Glutamatergic neuron (in vitro differentiated cells): ENCODE measurements at places on chromosomes 16 and 17. TPM values are rescaled to one million over a fixed set of nuclear protein-coding genes. Genes with fewer than 3 reads are reported as not detected.

PABPN1L gene
- total RNA-seq: 3.9 TPM

- DNase-seq: no peak
These were observed 58.8 kb upstream of the MAF start for GRCh38 chr16:79659344-79659743.

DNA sequence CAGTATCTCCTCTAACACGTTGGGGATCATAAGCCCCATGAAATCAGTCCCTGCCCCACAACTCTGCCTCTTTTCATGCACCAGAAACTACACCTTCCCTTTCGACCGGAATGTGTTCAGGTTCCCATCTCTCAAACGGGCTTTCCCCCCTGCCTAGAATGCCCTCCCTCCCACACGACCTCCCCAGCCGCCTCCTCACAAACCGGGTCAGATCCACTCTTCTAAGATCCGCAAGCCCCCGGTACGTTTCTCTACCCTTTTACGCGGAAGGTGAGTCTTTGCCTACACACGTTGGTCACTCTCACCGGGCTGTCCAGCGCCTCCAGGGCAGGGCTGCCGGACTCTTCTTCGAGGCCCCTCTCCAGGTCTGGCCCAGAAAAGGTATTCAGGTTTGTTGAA lies 708 bp downstream of the DHX33 start:
- no peak for DNase-seq

DNA sequence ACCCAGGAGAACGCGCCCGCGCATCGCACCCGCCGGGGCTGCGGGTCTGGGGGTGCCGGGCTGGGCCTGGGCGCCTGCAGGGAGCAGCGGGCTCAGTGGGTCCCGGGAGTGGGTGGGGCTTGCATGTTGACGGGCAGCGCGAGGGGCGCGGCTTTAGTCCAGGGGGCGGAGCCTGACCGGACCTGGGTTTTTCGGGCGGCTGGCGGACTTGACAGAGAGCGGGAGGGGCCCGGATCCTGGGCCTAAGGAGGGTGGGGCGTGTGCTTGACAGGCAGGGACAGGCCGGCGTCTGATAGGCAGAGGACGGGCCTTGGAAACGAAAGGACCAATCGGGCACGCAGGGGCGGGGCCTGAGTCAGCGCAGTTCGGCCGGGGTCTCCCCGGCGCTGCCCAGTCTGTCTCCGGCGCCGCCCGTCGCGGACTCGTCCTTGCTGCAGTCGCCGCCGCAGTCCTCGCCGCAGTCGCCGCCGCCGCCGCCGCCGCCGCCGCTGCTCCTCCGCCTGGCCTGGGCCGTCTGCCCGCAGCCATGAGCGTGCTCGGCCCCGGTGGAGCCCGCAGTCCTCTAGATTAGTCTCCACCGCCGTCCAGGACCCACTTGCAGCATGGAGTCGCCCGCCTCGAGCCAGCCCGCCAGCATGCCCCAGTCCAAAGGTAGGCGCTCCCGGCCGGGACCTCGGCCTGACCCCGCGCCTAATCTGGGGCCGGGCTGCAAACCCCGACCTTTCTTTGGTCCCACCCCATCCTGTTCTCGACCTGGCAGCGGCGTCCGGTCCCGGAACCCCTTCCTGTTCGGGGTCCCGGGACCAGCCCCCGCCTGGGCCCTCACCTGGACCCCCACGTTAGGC lies at the start of gene MAP2K3:
MAP2K3 (plus strand) TSS at position 393 of the 845 bp plus-strand sequence; CDS start at position 603, 210 bp downstream.
- peak; percentile 99 for DNase-seq

- DNase-seq: no peak
These were observed 42.3 kb downstream of the C16orf82 start for GRCh38 chr16:27108826-27109665.

DNA sequence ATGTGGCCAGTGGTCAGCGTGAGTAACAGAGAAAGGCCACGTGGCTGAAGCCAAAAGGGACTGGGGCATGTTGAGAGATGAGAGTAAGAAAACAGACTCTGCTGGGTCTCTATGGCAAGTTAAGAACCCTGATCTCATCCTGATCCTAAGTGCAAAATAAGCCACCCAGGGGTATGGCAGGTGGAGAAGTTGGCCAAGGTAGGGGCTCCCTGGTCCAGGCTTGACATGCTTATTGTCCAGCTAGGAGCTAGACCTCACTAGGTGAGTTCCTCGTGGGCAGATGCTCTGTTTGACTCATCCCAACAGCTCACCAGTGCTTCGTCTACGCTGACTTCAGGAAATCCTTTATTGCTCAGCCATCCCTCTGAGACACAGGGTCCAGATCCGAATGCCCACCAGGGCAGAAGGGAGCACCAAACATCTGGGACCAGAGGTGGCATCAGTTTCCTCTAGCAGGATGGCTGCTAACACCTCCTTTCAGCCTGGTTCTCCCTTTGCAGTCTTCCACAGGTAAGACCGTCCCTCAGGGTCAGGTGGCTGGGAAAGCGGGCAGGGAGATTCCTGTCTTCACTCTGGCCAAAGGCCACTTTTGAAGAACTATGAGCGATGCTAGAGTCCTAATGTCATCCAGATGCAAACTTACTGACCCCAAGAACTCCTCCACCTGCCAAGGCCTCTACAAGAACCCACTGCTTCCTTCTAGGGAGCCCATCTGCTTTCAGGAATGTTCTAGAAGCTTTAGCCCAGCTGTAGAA lies 99.5 kb downstream of the CDYL2 start:
- DNase-seq: no peak

KRTAP9-8 gene
- total RNA-seq: not detected

DNA sequence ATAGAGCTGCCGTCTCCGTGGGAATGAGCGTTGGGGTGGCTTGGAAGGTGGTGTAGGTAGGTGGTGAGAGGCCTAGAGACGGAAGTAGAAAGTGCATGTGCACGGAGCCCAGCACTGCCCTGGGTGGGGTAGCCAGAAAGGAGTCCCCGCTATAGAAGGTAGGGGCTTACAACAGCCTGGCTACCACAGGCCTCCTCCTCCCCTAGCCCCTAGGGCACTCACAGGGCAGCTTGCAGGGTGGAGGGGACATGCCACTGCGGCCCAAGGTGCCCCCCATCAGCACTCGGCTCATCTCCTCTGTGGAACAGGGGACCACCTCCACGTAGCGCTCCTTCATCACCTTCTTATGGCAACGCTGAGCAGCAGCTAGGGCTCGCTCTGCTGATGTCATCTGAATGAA lies 5.0 kb downstream of the ESRP2 start:
- DNase-seq: no peak
